ENCODE measurements at places on chromosomes 13 and 19.
A peak's percentile ranks its signal among the peaks of the same experiment; 100 is the strongest.

- no peak overlapping the region for H3K27ac ChIP-seq
- no peak overlapping the region for H3K4me3 ChIP-seq
- H3K27me3 ChIP-seq, result peaks cover 32% of the 10 kb centered on the region
- H3K36me3 ChIP-seq, result peaks cover 1% of the 10 kb centered on the region
- no peak for DNase-seq
- H3K4me1 ChIP-seq, result no peaks in the 10 kb centered on the region
Observed at GRCh38 chr13:44413095-44413494, 39.5 kb downstream of the SERP2 start.

GRCh38 chr19:51147663-51148062 lies 5.6 kb downstream of the SIGLEC7 start:
- no peak for DNase-seq
- peaks cover 29% of the 10 kb centered on the region for H3K4me1 ChIP-seq
- peaks cover 3% of the 10 kb centered on the region for H3K36me3 ChIP-seq
- no peaks in the 10 kb centered on the region for H3K27me3 ChIP-seq
- H3K27ac ChIP-seq, result peak overlapping the region; percentile 79

- H3K4me3 ChIP-seq, result no peak overlapping the region
- H3K36me3 ChIP-seq, result peaks cover 3% of the 10 kb centered on the region
- no peak for DNase-seq
- no peak overlapping the region for H3K27ac ChIP-seq
Observed at GRCh38 chr13:42119875-42120274, 71.4 kb downstream of the DGKH start.

DNA sequence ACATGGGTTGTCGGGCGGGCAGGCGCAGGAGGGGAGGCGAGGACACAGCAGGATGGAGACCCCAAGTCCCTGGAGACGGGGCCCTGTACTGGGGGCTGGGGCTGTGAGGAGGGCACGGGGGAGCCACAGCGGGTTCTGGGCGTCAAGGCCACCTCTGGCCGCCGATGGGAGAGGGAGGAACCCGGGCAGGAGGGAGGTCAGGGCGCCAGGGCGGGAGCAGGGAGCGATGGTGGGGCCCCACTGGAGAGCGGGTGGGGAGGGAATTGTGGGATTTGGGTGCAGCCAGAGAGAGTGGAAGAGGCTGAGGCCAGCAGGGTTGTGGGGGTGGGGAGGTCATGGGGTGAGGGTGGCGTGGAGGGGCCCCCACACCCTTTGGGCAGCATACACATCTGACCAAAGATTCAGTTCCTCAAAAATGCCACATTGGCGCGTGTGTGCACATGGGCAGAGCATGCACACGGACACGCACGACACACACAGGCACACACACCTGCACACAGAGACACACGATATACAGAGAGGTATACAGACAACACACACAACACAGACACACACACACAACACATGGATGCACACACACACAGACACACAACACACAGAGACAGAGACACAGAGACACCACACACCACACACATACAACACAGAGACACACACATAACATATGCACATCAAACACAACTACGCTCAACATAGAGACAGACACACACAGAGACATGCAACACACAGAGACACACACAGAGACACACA lies 54.9 kb downstream of the AP1M1 start:
- H3K4me3 ChIP-seq, result no peak overlapping the region
- peaks cover 15% of the 10 kb centered on the region for H3K4me1 ChIP-seq
